GM12891 (cell line): ENCODE measurements at places on chromosomes 4 and X.
A peak's percentile ranks its signal among the peaks of the same experiment; 100 is the strongest.

GRCh38 chrX:56978172-56978571, 17.2 kb downstream of the SPIN3 start:
- DNase-seq: no peak

GRCh38 chr4:65918212-65918611, 247.9 kb upstream of the EPHA5 start:
- DNase-seq: no peak

GRCh38 chr4:147513091-147513490, 32.2 kb downstream of the EDNRA start:
- DNase-seq: no peak

- DNase-seq: no peak
Measured at GRCh38 chr4:124032035-124032434, 635.4 kb downstream of the SPRY1 start.

DNA sequence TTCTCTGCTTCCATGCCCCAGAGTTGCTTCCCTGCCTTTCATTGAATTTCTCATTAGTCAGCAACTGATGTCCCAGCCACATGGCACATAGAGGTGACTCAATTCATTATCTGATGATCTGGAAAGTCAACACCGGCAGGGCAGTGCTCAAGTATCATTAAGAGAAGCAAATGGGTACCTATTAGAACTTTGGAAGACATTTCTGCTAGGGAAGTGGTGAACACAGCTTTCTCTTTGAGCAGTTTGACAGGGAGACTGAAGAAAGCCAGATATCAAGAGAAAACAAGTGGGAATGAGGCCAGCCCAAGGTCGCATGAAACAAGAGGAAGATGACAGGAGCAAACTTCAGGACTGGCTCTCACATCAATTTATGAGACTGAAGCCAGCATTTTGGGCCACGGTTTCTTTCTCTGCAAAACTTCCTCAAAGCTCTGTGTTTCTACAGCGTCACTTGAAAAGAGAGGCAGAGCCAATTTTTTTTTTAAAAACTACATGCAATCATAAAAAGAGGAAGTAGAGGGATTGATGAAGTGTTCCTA, 108.3 kb upstream of the RPS6KA3 start:
- DNase-seq: no peak

DNA sequence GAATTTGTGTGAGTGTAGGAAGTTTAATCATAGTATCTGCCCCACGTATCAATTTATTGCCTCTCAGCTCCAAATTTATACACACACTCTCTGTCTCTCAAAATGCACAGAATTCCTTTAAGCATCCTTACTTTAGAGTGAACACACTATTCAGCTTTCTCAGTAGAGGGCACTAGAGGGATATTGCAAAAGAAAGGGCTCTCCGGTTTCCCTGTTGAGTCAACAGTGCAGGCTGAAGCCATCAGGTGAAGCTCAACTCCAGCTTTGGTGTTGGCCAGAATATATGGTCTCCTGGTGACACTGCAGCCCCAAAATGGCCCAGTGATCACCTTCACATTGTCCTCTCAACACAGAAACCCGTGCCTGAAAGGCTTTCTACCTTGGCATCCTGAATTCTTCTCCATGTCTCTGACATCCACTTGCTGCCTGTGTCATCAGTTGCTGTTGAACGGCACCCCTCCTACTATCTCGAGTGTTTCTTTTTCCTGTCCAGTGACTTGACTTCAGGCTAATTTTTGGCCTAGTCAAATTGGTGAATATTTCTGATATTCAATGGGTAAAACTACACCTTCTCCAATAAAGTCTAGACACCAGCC, 670.5 kb downstream of the GABRG1 start:
- peak; percentile 17 for DNase-seq

DNA sequence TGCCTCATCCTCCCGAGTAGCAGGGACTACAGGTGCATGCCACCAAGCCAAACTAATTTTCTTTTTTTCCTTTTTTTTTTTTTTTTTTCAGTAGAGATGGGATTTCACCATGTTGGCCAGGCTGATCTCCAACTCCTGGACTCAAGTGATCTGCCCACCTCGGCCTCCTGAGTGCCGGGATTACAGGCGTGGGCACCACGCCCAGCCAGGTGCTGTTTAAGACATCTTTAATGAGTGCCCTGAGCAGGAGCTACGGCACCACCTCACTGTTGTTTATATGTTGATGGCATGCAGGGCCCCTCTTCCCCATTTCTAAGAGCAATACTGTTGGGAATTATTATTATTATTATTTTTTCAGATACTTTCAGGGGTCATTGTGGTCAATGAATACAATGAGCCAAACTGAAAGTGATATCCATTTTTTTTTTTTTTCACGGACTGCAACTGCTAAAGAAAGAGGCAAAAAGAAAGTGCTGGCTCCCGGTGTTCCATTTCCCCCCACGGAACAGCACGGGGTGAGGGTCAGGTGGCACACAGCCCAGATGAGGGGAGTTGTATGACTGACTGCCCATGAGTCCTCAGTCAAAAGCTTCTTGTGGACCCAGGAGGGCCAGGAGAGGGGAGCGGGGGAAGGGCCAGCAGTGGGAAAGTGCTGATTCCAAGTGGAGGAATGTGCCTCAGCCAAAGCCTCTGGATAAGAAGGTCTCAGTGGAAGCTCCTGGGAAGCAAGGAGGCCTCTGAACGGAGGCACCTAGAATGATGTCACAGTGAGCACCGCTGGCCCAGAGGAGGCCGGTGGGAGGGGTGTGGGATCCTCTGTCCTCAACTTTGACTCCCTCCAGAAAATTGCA, 101.8 kb upstream of the HPF1 start:
- no peak for DNase-seq

DNA sequence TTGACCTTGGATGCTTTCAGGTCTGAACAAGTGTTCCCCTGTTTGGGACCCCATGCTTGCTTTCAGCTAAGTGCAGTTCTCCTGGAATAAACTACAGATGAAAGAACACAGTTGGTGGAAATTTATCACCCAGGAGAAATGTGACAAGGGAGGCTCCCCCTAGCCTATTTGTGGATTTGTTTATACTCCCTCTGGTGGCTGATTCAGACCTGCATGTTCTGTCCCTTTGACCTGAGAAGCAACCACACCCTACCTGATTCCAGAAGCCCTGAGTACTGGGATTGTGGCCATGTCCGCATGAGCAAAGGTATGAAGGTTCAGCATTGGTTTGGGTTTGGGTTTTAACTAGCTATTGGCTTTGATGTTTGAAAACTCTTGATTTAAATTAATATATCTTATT, 440.9 kb downstream of the MID1IP1 start:
- DNase-seq: peak; percentile 4

DNA sequence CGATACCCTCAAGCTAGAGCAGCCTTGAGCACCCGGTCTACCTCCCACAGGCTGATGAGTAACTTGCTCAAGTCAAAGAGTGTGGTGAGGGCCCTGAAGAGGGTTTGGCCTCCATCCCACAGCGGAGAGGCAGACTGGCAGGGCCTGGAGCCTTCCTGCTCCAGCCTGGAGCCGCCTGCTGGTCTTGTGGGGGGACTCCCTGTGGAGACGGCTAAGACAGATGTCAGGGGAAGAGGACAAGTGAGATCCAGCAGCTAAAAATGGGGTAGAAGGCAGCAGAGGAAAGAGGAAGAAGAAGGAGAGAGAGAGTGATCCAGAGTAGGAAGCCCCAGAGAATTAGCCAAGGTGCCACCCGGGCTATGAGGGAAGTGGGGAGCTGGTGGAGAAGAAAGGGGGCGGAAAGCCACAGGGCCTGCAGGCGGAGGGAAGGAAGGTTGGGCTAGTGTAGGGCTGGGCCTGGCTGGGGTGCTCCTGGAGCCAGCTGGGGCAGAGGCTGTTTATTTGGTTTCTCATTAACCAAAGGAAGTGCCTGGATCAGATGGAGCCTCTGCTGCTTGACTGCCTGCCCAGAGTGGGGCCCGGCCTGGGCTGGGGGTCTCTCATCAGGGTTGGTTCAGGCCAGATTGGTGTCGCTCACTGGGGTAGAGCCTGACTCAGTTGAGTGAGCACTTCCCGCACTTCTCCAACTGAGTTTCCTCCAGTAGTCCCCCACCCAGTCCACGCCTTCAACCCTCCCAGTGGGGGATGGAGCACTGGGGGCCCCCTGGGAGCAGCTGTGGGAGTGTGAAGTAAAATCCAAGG, 14.2 kb downstream of the EFNB1 start:
- DNase-seq: no peak
